Fibroblast of upper back skin (primary cell): ENCODE measurements at places on chromosomes 7 and 10.

DNA sequence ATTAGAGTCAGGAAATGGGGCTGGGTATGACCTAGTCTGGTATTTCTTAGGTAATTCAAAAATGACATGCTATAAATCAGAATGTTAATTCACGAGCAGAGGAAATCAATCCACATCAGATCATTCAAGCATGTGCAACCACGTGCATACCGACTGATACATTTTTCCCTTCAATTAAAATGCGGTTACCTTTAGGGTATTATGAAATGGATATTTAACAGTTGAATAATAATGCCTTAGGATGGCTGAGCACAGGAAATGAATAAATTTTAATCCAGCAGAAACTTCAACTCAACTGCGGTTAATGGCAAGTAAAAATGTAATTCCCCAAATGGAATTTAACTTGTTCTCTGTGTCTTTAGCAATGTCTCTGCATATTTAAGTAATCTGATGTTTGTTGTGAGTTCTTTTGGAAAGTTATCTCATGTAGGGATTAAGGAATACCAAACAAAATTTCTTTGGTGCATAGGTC, 9.2 kb downstream of the CPA2 start:
- DNase-seq, result peak; percentile 83

DNA sequence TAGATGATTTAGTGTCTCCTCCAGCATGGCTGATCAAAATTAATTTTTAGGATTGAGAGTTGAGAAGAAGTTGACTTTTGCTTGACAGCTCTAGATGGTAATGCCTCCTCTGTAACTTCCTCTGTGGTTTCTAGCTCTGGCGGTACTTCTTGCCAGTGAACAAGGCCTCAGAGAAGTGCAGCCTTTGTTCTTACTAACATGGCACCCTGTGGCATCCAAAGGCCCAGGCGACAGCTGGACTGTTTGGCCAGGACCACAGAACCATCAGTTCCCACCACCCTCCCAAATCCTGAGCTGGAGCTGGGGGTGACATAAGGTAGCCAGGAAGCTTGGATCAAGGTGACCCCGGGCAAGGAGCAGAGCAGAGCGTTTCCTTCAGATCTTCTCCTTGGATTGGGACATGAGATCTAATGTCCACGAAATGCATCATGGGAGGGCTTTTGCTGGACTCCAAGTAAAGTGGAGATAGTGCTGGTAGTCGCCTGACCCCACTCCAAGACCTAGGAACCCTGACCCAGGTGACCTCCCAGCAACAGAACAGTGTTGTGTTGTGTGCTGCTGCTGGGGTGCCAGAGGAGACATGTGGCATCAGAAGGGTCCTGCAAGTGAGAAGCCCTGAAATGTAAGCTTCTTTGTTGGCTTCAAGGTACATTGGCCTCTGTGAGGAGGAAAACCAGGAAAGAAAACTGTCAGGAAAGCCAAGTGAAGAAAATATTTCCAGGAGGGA, 41.8 kb downstream of the APBB1IP start:
- DNase-seq, result no peak

DNA sequence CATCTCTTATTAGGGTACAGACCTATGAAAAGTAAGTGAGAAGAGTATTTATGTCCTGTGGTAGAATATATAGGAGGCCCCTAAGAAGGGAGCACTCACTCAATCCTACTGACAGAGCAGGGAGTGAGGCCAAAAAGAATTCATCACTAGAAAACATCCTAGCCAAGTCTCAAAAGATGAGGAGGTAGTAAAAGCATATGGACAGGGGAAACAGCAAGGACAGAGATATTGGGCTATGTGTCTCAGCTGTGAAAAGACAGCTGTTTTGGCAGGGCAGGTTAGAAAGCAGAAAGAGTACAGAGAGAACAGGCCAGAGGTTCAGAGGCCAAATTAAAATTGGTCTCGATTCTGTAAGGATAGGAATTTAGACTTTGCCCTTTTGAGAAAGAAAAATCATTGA, 548.3 kb upstream of the ANKRD30A start:
- DNase-seq, result peak; percentile 44

- DNase-seq, result no peak
Measured at GRCh38 chr10:79184657-79185056, 115.9 kb downstream of the ZMIZ1 start.

- DNase-seq, result no peak
Measured at GRCh38 chr7:134298902-134299683, 17.6 kb downstream of the SLC35B4 start.

DNA sequence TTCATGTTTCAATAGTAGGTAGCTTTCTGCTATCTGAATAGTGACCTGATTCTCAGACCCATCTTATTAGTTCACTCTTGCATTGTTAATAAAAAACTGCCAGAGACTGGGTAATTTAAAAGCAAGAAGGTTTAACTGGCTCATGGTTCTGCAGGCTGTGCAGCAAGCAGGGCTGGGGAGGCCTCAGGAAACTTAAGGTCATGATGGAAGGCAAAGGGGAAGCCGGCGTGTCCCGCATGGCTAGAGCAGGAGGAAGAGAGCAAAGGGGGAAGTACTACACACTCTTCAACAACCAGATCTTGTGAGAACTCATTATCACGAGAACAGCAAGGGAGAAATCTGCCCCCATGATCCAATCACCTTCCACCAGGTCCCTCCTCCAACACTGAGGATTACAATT, 185.2 kb upstream of the PITRM1 start:
- no peak for DNase-seq

DNA sequence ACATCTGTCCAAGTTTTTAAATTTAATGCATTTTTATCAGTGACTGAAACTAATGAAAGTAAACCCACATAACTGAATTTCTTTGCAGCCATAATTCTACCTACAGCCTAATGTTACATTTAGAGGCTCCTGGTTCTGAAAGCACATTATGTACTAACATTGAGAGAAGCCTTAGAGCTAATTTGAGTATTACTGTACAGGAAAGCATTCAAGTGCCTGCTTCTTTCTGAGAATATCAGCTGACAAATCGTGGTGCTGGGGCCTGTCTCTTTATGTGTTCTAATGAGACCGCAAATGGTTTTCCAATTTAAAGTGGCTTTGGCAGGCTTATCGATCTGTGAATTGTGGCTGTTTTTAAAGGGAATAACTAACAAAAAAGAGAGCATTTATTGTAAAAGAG, 32.3 kb upstream of the DGKB start:
- DNase-seq, result no peak

DNA sequence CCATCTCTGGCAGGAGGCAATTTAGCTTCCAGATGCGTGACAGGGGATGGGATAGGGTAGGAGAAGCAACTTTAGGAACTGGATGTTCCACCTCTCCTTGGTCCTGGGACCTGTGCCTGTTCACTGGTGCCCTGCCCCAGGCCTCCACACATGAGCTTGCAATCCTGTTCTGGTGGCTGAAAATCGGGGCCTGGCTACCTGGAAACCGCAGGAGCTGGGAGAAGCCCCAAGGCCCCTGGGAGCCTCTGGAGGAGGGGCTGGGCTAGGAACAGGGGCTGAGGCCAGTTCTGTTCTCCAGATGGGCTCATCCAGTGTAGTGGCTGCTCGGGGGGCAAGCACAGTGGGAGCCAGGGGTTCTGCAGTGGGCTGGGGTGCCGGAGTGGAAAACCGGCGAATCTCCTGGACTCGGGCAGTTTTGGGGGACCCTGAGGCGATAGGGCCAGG, 5.3 kb upstream of the MYOZ1 start:
- no peak for DNase-seq

DNA sequence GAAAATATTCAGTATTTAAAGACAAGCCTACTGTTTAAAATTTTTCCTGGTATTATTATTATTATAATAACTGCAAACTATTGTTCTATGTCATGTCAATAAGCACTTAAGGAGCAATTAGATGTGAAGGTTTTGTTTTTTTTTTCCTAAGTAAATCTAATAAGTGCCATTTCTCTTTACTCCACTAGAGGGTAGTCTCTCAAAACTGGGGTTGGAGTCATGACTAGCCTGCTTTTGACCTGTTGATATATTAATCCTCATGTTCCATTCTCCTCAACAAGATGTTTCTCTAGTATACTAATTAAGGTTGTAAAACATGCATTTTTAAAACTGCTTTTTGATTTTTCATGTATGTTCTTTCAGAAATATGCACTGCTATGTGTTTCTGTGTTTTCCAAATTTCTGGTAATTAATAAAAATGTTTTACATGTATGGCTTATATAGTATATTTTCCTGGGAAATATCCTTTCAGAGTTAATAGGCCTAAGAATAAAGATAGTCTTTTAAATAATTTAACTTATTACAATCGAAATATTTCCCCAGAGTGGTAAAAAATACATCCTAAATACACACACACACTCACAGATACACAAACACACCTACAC, 1.0 kb upstream of the LRRN3 start:
- DNase-seq, result peak; percentile 52

DNA sequence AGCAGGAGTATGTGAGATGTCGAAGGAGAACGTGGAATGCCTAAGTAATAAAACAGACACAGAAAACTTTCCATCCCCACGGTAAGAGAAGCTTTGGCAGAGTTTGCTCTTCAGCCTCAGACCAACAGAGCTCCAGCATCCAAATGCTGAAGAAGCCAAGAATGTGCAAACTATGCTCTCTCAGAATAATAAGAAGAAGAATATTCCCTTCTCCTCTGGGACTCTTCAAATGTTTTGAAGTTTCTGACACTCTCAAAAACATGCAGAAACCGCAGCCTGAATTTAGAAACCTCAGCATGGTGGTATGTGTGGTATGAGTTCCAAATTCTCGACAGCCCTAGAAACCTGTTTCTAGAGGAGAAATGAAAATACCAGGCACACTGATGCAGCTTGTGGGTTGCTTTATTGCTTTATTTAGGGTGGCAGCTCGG, 113.3 kb downstream of the KCNMA1 start:
- DNase-seq, result peak; percentile 99

DNA sequence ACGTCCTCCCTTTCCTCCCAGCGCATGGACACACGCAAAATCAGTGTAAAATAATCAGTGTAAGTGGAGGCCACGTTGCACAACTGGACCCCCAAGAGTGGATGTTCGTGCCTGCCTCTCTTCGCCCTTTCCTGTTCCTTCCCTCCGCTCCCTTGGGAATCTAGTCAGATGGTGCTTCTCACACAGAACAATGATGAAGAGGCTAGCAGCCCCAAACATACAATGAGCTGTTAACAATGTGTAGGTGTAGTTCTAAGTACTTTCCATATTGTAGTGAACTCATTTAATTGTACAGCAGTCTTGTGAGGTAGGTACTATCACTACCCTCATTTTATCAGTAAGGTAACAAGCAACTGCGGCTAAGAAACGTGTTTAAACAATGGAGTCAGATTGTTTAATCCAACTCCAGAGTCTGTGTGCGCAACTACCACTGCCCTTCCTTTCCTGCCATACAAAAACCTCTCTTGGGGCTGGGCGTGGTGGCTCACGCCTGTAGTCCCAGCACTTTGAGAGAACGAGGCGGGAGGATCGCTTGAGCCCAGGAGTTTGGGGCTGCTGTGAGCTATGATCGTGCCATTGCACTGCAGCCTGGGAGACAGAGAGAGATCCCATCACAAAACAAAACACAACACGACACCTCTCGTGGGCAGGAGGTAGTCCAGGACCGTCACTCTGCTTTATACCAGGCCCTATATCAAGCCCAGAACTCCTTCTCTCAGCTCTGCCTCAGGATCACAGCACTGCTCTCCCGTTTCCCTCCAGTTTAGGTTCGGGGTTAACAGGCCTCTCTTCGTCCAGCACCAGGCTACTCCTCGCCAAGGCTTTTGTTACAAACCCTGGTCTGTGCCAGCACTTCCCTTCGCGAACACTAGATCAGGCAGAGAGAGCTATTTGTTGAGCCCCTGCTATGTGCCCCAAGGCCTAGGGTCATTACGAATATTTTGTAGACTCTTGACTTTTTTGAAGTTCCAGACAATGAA, 1.1 kb downstream of the FKBP9 start:
- peak; percentile 75 for DNase-seq

GRCh38 chr10:11631890-11632587, 20.6 kb upstream of the USP6NL start:
- no peak for DNase-seq
